ENCODE measurements at places on chromosomes 13 and 19.

- no peak for DNase-seq
Measured at GRCh38 chr13:62337109-62337880, 921.6 kb upstream of the PCDH20 start.

DNA sequence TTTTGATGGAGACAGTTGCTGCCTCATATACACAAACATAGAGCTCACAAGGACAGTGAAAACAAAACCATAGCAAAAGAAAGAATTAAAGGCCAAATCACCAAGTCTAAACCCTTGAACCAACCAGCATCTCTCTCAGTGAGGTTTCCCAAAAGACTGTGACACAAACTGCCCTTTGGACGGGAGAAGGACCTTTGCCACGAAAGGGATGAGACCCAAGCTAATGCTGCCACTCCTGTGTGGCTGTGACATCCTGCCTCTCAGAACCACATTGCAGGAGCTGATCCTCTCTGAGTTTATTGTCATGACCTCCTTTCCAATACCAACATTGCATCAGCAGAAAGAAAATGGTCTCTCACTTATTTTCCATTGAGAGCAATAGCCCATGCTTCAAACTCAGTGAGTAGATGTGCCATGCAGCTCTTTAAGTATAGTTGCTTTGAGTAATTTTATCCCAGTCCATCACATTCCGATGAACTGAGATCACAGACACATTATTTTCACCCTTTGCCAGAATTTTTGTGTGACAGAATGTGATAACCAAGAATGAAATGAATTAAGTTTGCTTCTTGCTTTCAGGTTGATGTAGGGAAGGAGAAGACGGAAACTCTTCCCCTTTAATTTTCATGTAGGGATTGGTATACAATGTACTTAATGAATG is 133.5 kb upstream of the IRS2 start:
- no peak for DNase-seq

- DNase-seq = no peak
Measured at GRCh38 chr19:7602240-7602934, 6.7 kb downstream of the CAMSAP3 start.

GRCh38 chr19:55101261-55101660 is 16.2 kb downstream of the PPP1R12C start:
- no peak for DNase-seq

DNA sequence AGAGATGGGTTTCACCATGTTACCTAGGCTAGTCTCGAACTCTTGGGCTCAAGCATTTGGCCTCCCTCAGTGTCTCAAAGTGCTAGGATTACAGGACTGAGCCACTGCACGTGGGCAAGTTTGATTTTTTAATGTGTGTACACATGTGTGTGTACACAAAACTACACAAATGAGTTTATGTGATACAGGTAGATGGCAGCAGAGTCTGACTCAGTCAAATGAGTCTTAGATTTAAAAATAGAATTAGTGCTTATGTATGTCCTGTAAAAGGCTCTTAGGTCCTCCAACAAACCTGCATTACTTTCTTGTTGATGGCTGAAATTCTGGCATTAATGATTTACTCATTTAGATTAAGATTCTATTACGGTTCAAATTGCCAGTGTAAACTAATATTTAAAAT is 293.7 kb downstream of the PCDH17 start:
- DNase-seq = no peak

- DNase-seq = peak; percentile 26
Measured at GRCh38 chr19:11092181-11092538, 2.9 kb downstream of the LDLR start.

DNA sequence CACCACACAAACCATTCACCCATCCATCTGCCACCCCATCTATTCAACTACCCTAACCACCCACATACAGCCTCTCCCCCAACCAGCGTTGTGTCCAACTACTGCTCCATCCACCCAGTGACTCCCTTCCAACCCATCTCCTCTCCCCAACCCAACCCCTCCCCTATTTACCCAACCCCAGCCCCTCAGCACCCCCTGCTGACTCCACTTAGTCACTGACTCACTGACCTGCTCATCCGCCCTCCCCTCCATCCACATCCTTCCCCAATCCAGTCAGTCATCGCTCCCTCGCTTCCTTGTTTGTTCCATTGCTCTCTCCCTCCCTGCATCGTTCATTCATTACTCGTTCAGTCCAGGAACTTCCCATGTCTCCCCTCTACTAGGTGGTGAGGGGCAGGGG is 39.2 kb downstream of the KCNC3 start:
- no peak for DNase-seq

DNA sequence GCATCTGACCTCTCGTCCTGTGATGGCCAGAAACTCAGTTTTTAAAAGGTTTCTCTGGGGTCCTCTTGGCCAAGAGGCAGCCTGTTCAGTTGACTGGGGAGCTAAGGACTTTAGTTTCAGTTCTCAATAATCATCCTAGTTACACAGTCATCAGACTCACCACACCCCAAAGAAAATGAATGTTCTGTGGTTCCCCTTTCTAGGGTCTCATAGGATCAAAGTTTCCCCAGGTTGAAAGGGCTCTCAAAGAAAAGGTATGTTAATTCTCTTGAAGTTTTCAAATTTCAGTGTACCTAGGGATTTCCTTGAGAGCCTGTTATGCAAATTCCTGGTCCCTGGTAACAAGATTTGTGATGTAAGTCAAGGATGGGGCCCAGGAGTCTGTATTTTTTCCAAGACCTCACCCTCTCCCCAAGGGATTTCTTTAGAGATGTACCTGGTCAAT is 94.9 kb downstream of the FAM216B start:
- no peak for DNase-seq

DNA sequence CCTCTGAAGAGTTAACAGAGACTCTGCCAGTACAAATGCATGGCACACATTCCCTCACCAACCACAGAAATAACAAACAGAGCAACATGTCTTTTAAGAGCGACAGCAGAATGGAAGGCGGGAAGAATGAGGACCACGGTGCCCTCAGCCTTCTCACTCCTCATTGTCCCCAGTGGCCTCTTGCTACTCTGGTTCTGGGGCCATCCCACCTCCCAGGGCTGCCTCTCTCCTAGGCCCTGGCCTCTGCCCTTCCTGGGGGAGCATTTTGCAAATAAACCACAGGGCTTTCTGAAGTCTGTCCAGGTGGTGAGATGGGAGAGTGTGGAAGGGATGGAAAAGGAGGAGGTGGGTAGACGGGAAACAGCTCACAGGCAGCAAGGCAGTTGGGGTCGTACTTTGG is 28.3 kb downstream of the CYP2B6 start:
- no peak for DNase-seq

- peak; percentile 16 for DNase-seq
Measured at GRCh38 chr13:30832845-30833332, 73.2 kb upstream of the MEDAG start.

DNA sequence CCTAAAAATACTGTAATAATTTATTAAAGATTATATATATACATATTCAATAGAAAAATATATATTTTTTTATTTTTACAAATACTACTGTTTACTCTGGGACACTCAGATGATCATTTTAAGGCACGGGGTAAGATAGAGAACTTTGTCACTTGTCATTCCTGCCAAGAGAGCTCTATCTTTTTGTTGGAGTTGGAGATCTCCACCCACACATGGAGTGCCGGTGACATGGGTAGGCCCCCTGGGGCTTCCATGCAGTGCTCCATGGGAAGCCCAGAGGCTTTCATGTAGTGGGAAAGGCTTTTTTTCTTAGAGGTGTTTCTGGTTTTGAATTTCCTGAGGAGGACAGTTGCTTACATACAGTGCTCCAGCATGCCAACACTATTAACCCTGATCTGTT is 81.4 kb downstream of the LMO7 start:
- DNase-seq = no peak

- no peak for DNase-seq
Measured at GRCh38 chr13:103349211-103349980, 283.2 kb upstream of the SLC10A2 start.

Measured in stimulated activated CD4-positive, alpha-beta T cell treated with anti-CD3 and anti-CD28 coated beads, Interleukin-2, amount 100 ng/mL, for 4 hours (primary cell).